ENCODE measurements at places on chromosomes 12 and 14.

GRCh38 chr14:100606687-100607610 is 19.7 kb upstream of the BEGAIN start:
- no peak for DNase-seq

DNA sequence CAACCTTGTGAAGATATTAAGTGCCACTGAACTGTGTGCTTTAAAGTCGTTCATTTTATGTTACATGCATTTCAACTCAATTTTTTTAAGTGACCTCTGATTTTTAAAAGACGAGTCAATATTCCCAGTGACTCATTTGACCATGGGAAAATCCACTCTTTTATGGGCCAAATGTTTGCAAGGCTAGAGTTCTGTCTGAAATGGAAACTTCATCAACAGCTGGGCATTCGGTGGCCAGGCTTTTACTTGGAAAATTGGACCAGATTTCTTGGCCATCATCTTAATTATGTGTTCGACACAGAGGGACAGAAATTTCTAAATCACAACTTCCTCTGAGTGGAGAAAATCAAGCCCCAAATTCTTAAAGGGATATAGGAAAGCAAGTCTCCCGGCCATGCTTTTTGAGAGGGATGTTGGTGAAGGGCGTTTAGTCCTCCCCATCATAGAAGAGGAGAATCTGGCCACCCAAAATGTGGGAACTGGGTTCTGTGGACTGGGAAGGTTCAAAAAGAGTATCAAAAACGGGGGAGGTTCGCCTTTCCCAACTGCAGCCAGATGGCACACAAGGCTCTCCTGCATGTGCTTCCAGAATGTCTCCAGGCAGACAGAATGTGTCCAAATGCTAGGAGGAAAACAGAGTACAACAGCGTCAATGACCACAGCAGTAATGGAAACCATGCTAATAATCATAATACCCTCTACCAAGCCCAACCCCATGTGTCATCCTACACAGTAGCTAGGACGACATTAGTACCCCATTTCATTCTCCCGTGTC is 40.9 kb upstream of the FZD10 start:
- no peak for DNase-seq

- no peak for DNase-seq
Observed at GRCh38 chr12:57116580-57117281, 5.6 kb upstream of the STAT6 start.

GRCh38 chr12:55072083-55072482 is 52.3 kb downstream of the NEUROD4 start:
- no peak for DNase-seq

DNA sequence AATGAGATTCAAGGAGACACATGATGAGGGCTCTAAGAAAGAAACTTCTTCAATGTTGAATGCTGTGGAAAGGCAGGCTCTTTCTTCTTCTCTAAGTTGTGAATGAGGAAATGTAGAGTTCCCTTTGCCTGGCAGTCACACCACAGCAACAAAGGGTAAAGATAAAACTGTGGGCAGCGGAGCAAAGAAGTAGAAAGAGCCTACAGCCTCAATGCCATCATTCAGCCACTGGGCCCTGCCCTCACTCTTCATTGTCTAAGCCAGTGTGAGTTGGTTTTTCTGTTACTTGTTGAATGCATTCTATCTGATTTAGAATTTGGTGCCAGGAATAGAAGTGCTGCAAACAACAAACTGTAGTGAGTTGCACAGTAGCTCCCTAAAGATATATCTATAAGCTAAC is 12.2 kb downstream of the SDR9C7 start:
- DNase-seq: no peak

DNA sequence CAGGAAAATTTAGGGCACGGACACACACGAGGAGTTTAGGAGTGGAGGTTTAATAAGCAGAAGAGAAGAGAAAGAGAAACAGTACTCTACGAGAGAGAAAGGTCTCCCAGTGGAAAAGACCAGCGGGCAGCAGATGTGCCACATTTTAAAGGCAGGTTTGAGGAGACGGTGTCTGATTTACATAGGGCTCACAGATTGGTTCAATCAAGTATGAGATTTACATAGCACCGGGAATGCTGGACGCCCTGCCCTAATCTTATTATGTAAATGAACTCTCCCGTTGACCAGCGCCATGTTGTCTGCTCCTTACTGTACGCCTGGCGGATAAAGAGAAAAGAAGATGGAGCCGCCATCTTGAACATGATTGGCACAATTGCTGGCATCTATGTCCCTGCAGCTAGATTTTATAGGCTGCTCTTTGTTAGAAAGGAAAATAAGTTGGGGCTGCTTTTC is 17.9 kb downstream of the NFKBIA start:
- no peak for DNase-seq

All from nucleus accumbens (tissue), 56 donors.